ENCODE measurements at places on chromosomes 3 and 15.

DNA sequence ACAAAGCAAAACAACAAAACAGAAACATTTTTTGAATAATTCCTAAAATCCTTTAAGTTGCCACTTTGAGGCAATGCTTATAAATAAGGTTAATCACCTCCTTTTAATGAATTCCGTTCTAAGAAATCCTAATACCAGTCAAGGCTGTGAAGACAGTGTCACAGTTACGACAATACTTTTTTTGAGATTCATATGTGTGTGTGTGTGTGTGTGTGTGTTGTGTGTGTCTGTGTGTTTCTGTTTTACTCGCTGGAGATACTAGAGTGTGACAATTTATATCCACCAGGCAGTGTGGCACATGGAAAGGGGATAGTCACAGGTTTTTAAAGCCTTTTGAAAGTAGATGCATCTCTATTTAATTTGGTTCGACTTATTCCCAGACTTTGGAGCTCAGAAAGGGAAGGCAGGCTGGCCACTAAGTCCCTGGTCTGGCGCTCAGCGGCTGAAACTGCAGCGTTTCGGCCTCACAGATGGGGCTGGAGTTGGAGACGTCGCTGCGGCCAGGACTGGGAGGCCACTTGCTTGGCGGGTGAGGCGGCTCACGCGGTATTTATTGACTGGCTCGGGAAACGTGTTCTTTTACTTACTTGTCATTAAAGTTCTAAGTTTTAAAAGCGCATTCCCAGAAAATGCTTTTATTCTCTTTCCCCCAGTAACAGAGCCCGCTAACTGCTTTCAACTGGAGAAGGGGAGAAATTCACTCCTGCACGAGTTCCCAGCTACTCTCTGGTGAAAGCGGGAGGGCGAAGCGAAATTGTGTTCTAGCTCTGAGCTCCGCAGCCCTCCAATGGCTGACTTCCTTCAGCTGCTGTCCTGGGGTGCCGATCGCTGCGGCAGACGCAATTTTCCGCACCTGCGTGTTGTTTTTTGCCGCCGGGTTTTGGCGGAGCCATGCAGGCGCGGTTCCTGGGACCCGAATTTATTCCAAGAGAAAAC lies 13.7 kb downstream of the ZIC1 start:
- no peak for DNase-seq

- no peak for DNase-seq
Observed at GRCh38 chr3:3628676-3629328, 170.4 kb upstream of the LRRN1 start.

DNA sequence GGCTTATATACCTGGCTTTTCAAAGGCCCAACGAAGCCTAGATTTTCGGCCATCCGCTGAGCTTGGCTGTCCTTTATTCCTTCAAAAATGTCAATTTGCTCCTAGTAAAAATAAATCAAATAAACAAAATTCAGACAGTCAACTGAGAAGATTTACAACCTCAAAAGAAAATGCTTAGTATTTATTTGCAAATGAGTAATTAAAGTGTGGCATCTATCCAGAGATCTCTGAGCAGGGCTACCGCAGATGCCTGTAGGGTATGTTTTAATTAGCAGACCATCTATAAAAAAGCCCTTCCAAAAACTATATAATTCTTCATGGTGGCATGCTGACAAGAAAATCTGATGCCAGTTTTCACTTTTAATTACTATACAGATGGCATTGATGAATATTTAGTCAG lies 136.2 kb downstream of the SUCLG2 start:
- no peak for DNase-seq

GRCh38 chr3:65732051-65732935 lies 306.4 kb downstream of the MAGI1 start:
- DNase-seq, result peak; percentile 7

- no peak for DNase-seq
Observed at GRCh38 chr15:51737522-51738305, at the start of gene LYSMD2. TSS of gene LYSMD2 (minus strand) at chr15:51737655. CDS start at chr15:51737622, 33 bp downstream.

GRCh38 chr3:121648219-121648958 lies 12.3 kb downstream of the HCLS1 start:
- DNase-seq, result no peak

DNA sequence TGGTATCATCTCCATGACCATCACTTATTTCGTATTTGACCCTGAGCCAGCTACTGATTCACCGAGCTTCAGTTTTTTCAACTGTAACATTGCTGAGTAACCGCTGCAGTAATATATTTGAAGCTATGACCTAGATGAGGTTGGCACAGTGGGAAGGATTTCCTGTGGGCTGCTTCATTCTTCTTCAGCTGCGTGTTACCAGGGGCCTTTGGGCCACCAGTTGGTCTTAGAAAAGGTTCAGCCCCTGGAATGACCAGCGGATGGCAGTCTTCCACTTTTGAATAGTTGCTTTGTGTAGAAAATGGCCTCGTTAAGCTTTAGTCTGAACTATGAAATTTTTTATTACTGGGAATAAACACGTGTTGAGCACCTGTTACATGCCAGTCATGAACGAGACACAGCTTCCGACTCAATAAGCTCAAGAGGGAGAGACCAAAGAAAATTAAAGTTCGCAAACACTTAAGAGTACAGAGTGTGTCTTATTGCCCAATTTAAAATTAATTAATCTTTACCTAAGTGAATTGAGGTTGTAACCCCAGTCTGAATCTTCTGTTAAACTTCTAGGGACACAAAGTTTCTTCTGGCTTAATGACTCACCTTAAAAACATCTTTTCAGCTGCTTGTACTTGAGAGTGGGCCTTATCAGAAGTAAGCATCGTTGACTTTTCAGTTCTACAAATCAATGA lies 57.6 kb upstream of the NR2E3 start:
- DNase-seq, result no peak

DNA sequence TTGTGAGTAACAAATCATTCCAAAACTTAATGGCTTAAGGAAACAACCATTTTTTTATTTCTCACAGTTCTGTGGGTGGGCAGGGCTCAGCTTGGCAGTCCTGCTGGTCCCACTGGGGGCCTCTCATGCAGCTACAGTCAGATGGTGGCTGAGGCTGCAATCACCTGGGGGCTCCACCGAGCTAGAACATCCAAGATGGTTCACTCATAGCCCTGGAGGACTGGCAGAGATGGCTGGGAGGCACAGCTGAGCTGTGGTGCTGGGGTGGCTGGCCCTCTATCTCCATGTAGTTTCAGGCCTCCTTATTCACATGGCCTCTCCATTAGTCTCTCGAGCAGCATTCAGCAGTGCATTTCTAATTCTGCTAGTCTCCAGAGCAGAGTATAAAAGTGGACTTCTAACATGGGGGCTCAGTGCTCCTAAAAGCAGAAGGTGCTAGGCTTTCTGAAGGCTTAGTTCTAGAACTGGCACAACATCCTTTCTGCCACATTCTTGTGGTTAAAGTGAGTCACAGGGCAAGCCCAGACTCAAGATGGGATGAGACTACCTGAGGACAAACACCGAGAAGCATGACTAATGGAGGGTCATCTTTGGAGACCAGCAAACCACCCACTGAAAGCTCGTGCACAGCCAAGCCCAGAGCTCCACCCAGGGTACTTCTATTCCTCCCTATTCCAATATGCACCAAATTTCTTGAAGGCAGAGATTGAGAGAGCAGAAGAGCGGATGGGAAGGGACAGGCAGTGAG lies 6.3 kb downstream of the CAV3 start:
- no peak for DNase-seq

- DNase-seq, result no peak
Observed at GRCh38 chr15:82139823-82140268, 94.0 kb upstream of the MEX3B start.

DNA sequence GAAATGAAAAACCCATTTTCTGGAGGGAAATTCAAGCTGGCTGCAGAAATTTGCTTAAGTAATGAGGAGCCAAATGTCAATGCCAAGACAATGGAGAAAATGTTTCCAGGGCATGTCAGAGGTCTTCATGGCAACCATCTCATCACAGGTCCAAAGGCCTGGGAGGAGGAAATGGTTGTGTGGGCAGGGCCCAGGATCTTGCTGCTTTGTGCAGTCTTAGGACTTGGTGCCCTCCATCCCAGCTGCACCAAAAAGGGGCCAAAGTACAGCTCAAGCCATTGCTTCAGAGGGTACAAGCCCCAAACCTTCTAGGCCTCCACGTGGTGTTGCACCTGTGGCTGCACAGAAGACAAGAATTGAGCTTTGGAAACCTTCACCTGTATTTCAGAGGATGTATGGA lies 59.3 kb downstream of the POMGNT2 start:
- DNase-seq, result no peak
